ENCODE measurements at places on chromosomes 4 and X.
A peak's percentile ranks its signal among the peaks of the same experiment; 100 is the strongest.

GRCh38 chr4:81860111-81860510 is 388.4 kb upstream of the RASGEF1B start:
- DNase-seq, result no peak

DNA sequence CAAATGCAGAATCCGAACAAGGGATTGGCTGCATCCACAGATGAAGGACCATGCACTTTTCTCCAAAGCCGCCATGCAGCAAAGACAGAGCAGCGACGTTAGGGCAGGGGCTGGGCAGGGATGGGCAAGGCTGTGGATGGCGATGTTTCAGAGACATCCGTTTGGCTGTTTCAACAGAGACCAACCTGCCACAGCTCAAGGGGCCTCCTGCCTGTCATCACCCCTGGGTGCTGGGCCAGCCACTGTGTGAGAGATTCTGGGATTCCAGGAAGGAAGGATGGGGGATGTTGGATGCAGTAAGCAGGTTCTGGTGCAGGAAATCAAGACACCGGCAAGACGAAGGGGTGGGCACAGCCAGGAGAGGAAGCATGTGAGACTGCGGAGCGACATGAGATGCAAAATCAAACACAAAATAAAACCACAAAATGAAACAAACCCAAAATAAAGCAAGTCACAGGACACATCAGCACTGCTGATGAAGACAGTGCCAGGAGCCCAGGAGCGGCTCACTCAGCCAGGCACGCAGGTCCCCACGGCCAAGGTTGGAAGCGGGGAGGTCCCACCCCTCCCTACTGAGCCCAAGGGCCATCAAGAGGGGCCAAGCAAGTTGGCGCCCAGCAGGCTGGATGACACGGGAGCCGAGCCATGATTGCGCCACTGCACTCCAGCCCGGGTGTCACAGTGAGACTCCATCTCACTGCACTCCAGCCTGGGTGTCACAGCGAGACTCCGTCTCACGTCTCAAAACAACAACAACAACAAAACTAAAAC is 68.1 kb downstream of the FAM53A start:
- no peak for DNase-seq

- DNase-seq, result peak; percentile 16
Measured at GRCh38 chrX:44904542-44905115, 31.6 kb downstream of the KDM6A start.

DNA sequence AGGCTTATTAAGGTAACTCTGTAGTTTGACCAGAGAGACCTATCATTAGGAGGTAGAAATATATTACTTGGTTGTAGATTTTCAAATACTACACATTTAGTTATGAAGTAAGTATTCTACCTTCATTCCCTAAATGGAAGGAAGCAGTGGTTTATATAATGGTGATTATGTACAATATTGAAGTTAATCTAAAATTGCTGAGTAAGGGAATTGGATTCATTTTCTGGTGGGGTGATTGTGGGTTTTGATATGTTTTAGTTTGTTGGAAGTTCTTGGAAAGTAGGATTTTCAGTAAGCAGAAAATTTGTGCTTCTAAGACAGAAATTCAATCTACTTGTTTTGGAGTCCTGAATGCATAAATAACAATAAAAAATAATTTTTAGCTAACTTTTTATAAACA is 1830.9 kb upstream of the ADGRL3 start:
- no peak for DNase-seq

GRCh38 chr4:122479935-122480416 is 23.5 kb upstream of the IL2 start:
- DNase-seq, result no peak
